ENCODE measurements at places on chromosomes 3 and 15.
A peak's percentile ranks its signal among the peaks of the same experiment; 100 is the strongest.

DNA sequence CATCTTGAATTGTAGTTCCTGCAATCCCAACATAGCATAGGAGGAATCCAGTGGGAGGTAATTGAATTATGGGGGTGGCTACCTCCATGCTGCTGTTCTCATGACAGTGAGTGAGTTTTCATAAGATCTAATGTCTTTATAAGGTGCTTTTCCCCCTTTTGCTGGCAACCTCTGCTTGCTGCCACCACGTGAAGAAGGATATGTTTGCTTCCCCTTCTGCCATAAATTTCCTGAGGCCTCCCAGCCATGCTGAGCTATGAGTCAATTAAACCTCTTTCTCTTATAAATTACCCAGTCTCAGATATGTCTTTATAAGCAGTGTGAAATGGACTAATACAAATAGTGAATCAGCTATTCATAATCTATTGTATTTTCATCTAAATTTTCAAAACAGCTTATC lies 537.3 kb downstream of the EPHA3 start:
- DNase-seq, result no peak

DNA sequence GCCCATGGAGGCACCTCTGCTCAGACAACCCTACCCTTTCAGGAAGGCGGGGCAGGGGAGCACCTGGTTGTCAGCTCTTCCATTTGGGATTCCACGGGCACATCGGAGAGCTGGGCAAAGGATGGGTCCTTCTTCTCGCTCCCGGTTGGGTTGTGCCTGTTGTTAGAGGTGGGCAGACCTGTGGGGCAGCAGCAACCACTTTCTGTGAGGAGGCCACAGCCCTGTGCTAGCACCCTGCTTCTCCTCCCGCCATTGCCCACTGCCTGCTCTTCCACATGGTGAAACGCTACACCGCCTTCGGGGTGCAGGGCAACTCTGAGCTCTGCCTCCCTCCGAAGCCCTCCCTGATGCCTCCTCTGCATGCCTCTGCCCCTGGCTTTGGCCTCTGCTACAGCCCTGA lies 7.0 kb upstream of the HHATL start:
- no peak for DNase-seq

GRCh38 chr15:52709187-52709981 lies 30.2 kb upstream of the ATOSA start:
- no peak for DNase-seq

- no peak for DNase-seq
These were observed 48.9 kb upstream of the RBP1 start for GRCh38 chr3:139588450-139588849.

GRCh38 chr3:194051366-194052149 lies 84.4 kb upstream of the HES1 start:
- no peak for DNase-seq

GRCh38 chr3:15525790-15526189 lies 4.3 kb upstream of the COLQ start:
- no peak for DNase-seq

DNA sequence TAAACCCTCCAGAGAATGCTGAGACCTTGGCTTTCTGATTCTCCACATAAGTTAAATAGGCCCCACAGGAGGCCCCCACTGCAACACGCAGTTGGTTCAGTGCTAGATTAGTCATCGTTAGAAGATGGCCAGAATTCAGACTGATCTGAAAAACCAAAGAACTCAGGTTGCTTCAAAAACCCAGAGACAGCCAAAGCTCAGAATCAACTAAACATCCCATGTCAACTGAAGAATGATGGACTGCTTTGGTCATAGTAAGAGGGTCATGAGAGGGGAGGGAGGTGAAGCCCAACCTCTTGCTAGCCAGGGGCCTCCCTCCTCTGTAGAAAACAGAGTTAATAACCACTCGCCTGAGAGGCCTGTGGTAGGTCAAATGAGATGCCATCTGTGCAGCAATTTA lies 93.1 kb downstream of the AKAP13 start:
- DNase-seq, result no peak

GRCh38 chr15:101799665-101800064 lies 3.6 kb upstream of the OR4F6 start:
- no peak for DNase-seq

DNA sequence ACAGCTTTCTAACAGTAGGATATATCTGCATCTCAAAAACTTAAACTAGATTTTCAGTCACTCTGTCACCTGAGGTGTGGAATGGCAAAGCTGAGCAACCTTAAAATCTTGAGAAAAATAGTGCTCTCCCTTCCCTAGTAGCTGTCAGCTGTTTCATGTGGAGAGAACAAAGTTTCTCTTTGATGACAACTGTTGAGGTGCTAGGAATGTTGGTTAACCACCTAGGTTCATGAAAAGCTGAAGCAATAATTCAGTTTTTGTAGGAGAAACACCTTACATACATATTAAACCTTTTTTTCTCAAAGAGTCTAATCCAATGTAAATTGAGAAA lies 40.8 kb downstream of the TCF12 start:
- DNase-seq, result no peak

GRCh38 chr3:57992452-57993213 lies 15.6 kb upstream of the FLNB start:
- DNase-seq, result no peak

- DNase-seq, result no peak
These were observed 328.2 kb downstream of the OCA2 start for GRCh38 chr15:27770769-27771554.

DNA sequence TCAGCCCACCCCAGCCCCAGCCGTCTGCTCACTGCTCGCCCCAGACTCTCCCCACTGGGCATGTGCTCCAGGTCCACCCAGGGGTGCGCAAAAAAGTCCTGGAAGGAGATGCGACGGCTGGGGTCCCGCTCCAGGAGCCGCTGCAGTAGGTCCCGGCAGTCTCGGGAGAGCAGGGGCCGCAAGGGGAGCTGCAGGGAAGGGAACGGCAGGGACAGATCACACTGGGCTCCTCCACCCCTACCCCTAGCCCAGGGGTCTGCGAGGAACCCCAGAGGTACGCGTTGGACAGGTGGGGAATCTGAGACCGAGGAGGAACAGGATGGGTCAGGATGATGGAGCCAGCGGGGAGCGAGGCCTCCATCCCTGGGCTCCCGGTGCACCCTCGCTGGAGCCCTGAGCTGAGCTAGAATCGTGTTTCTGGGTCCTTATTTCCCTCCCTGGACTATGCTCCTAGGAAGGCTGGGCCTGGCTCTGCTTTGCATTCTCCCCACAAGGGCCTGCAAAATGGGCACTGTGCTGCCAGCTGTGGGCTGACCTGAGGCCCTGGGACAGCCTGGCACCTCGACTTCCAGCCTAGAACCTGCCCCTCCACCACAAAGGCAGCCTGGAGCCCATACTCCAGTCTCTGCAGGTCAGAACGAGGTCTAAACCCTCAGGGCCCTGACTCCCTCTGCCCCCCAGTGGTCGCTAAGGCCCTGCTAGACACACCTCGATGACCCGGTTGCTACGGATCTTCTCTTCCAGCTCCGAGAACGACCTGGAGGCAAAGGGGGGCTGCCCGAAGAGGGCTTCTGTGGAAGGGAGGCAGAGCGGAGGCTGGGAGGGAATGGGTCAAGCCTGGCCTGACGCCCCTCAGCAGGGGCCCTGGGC lies 3.2 kb downstream of the ULK3 start:
- DNase-seq, result no peak

DNA sequence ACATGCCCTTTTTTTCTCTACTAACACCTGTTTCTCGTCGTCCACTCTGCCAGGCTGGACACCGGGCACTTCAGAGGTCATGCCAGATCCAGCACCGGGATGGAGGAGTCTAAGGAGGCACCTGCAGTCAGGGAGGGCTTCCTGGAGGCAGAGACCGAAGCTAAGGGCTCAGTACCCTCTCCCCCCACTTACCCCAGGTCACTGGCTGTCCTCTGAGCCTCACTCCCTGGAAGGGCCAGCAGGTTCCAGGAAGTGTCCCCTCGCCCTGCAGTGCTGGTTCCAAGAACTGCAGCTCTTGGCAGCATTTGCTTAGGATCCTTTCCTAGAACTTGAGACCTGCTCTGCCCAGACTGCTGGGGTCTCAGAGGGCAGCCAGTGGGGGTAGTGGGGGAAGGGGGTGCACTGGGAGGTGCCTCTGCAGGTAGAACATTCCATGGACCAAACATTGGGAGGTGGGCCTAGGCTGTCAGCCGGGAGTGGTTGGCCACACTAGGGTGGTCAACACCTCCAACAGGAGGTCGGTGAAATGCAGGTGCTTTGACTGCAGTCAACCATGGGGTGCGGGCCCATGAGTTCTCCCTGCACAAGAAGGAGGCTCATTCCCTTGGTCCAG lies 11.3 kb downstream of the CISH start:
- no peak for DNase-seq

DNA sequence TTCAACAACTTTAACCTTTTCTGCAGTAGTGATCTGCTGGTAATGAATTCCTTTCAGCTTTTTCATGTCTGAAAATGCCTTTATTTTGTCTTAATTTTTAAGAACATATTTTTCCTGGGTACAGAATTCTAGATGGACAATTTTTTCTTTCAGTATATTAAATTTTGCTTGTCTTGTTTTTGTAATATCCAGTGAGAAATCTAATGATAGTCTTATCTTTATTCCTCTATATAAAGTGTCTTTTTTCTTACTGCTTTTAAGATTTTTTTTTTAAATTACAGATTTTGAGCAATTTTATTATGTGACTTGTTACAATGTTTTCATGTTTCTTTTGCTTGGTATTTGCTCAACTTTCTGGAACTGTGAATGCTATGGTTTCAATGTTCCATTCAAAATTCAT lies 38.1 kb downstream of the TCF12 start:
- no peak for DNase-seq

DNA sequence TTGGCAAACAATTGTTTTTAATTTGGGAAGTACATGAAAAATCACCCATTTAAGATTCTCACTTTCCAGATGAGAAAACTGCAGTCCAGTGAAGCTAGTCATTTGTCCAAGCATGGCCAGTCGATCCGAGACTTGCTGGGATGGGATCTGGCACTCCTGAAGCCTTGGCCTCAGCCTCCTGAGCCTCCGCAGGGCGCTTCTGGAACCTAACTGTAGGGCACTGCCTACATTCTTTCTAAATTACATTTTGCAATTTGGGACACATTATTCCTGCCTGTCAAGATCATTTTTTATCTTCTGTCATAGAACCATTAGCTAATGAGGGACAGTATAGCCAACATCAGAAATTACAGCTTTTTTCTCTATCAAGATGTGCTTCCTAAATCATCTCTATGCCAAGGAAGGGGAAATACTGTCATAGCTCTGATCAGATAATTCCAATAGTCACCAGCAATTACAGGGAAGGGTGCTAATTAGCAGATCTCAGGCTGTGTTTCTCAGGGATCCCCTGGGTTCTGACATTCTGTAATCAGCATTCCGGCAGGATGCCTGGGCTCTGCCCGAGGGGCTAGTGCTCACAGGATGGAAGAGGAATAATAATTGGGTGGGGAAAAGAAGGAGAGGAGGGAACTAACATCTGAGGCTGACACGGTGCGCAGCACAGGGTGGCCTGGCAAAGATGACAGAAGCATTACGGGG lies 28.3 kb downstream of the ANAPC13 start:
- no peak for DNase-seq

GRCh38 chr15:57506422-57506821 lies 85.3 kb upstream of the MYZAP start:
- DNase-seq, result no peak

- DNase-seq, result peak; percentile 23
These were observed 366.8 kb upstream of the ZNF385D start for GRCh38 chr3:22117751-22118346.

DNA sequence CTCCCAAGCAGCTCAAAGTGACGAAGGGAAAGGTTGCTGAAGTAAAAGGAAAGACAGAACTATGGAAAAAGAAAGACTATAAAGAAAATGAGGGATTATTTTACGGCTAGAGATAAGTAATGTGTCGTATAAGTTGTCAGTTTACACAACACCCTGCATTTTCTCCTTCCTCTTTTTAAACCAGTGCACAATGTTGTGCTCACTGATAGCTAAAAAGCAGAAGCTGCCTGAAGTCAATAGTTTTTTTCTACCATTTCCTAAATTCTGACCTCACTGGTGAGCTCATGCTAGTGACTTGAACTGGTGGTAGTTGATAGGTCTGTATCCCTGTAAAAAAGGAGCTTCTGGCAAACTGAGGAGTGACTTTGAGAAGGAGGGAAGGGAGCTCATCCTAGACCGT lies 368.6 kb upstream of the GBE1 start:
- no peak for DNase-seq

DNA sequence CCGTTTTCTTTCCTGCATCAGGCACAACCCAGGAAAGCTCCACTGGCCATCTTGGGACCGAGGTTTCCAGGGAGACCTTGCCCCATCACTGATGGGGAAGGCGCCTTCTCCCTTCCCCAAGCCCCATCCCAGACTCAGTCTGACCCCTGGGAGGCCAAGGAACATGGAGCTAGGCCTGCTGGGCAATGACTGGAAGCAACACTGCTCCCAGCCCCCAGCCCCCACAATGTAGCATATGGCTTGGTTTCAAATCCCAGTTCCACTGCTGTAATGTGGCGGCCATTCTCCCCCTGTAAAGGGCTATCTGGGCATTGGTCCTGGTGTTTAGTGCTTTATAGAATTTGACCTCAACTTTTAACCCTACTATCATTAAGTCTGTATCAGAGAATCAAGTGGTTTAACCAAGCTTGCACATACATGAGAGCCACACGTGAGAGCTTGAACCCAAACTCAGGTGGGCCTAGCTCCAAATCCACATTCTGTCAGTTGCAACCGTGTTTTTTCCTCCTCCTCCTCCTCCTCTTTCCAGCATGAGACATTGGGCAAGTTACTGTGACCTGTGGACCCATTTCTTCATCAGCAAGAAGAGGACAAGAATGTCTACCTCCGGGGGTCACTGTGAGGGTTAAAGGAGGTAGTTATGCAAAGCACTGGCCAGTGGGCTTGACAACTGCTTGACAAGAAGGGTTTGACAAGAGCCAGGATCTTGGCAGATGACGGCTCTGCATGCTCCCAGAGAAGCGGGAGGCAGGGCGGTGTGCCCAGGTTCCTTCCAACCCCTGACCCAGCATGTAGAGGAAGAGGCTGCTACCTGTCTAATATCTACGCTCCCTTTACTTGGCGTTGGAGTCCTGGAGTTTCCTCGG lies 37.4 kb downstream of the KLHL25 start:
- DNase-seq, result no peak

DNA sequence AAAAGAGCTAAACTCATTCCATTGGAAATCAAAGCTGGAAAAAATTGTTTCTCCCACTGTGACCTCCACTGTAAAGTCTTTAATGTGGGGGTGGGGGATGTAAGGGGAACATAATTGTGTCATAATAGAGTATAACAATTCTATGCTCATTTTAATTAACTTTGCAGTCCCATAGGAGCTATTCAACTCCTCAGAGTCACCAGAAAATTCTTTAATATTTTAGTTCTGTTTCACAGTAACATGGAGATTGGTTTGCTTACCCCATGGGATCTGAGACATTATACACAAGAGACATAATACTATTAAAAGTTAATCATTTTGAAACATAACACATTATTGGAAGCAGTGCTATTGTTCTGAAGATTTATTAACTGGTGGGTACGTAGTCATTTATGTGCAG lies 765.9 kb upstream of the GRM7 start:
- no peak for DNase-seq

DNA sequence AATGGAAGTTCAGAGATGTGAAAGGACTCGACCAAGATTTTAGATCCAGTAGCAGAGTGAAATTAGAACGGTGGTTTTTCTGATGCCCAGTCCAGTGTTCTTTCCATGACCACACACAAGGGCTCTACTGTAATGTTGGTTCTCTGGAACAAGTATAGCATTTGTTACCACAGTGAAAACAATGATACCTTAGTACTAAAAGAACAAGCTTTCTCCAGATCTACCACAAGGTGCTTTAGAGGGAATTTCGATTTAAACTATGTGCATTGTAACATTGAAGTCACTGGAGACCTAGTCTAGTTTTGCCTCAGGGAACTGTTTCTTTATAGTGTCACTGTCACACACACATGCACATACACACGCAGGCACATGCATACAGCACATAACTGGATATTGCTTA lies 12.8 kb upstream of the CCNL1 start:
- DNase-seq, result no peak
